ENCODE measurements at places on chromosomes 12 and 14.

DNA sequence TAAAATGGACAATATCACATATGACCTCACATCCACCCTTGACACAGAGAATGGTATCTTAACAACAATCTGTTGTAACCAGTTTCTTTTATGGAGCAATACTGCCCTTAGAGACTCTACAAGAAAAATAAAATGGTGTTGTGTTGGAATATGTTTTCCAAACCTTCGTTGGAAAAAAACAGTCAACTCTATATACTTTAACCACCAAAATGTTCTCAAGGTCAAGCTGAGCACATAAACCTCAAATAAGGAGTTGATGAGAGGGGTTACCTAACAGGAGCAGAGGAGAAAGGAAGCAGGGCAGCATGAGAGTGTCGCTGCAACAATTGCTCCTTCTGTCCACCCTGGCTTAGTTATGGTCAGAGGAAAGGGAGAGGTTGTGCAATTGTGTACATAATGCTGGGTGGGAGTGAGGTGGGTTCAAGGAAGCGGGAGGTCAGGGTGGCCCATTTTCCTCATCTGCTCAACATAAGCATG lies 179.2 kb upstream of the BMP4 start:
- DNase-seq: no peak

DNA sequence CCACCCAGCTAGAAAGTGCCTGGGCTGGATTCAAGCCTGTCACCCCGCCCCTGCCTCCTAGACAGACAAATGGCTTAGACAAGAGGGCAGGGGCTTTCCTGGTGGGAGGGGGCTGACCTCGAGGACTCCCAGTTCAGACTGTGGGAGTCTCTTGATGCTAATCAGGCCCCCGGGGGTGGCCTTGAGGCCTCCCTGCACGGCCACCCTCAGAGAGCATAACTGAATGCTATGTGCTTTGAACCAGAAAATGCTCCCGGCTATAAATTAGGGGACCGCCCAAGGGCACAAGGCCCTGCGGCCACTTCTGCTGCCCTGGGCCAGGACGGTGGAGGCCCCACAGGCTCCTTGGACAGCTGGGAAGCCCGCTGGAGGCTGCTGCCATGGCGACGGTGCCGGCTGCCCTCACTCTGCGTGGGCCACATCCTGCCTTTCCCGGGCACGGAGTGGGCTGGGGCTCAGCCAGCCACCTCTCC lies 111.0 kb upstream of the NCOR2 start:
- no peak for DNase-seq

GRCh38 chr12:125013816-125014442 lies 20.5 kb downstream of the BRI3BP start:
- no peak for DNase-seq

DNA sequence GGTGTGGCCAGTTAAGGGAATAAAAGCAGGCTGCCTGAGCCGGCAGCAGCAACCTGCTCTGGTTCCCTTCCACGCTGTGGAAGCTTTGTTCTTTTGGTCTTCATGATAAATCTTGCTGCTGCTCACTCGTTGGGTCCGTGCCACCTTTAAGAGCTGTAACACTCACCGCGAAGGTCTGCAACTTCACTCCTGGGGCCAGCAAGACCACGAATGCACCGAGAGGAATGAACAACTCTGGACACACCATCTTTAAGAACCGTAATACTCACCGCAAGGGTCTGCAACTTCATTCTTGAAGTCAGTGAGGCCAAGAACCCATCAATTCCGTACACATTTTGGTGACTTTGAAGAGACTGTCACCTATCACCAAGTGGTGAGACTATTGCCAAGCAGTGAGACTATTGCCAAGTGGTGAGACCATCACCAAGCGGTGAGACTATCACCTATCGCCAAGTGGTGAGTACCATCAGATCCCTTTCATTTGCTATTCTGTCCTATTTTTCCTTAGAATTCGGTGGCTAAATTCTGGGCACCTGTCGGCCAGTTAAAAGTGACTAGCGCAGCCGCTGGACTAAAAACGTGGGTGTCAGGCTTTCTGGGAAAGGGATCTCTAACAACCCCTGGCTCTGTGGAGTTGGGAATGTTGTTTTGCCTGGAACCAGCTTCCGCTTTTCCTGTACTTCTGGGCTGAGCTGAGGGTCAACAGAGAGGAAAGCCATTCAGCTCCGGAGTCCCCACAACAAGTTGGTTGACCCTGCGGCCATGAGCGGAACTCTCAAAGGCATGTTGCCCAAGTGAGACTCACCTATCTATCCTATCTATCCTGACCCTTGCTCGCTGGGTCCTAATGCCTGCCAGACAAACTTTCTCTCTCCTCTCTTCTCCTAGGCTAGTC lies at the start of gene DHRS2:
Gene DHRS2 (plus strand): TSS at position 48 of the 895 bp plus-strand sequence. CDS start 2,501 bp downstream, outside the sequence.
- DNase-seq: no peak
